ENCODE measurements at places on chromosomes 3 and 15.

GRCh38 chr3:157618075-157618760 lies 115.0 kb upstream of the VEPH1 start:
- peaks cover 12% of the 10 kb centered on the region for H3K27me3 ChIP-seq
- H3K36me3 ChIP-seq = no peaks in the 10 kb centered on the region
- peak; percentile 71 for DNase-seq
- H3K4me1 ChIP-seq = no peaks in the 10 kb centered on the region
- no peak overlapping the region for H3K27ac ChIP-seq

DNA sequence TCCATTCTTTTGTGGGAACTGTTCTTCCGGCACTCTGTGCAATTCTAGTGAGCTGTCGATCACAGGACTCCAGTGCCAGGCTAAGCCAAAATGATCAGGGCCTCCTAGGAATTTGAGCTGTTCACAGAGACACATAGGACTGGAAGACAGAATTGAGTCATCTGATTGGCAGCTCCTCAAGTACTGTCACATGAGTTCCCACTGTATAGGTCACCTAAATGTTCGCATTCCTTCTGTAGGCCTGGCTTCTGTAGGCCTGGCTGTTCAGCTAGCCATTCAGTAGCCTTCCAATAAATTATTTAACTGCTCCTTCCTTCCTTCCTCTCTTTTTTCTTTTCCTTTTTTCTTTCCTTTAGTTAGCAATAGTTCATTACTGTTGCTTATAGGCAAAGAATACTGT lies 4.3 kb downstream of the PROS1 start:
- no peak overlapping the region for H3K27ac ChIP-seq
- no peaks in the 10 kb centered on the region for H3K36me3 ChIP-seq
- DNase-seq = peak; percentile 39
- H3K27me3 ChIP-seq = no peaks in the 10 kb centered on the region
- no peak overlapping the region for H3K4me3 ChIP-seq
- peaks cover 3% of the 10 kb centered on the region for H3K4me1 ChIP-seq

GRCh38 chr15:40593165-40593564 lies 884 bp upstream of the KNL1 start:
- no peak for DNase-seq
- no peaks in the 10 kb centered on the region for H3K36me3 ChIP-seq
- H3K27me3 ChIP-seq = no peaks in the 10 kb centered on the region
- H3K4me3 ChIP-seq = no peak overlapping the region

- no peaks in the 10 kb centered on the region for H3K36me3 ChIP-seq
- DNase-seq = no peak
- no peaks in the 10 kb centered on the region for H3K4me1 ChIP-seq
These were observed 571.9 kb upstream of the ZNF385D start for GRCh38 chr3:22322861-22323260.

Measured in IMR-90 (cell line).